ENCODE measurements at places on chromosomes 1 and 21.

DNA sequence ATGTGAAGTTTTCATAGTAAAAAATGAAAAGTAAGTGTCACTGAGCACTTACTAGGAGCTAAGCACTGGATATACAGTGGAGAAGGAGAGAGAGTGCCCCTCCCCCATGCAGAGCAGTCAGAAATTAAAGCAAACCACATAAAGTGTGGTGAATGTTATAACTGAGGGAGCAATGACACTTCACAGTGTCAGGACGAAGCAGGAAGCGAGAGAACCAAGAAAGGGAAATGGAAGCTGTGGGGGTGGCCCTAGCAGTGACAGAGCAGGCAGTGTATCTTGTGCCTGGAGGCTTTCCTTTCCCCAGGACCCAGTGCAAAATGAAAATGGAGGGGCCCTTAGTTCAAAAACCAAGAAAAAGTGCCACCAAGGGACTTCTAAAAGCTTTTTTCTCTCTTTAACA, 21.5 kb upstream of the RCAN3 start:
- H3K27ac ChIP-seq = peak overlapping the region; percentile 91
- peaks cover 50% of the 10 kb centered on the region for H3K36me3 ChIP-seq
- no peaks in the 10 kb centered on the region for H3K27me3 ChIP-seq
- DNase-seq = peak; percentile 62
- peaks cover 58% of the 10 kb centered on the region for H3K4me1 ChIP-seq

GRCh38 chr21:32360401-32360975, 32.3 kb downstream of the URB1 start:
- H3K4me3 ChIP-seq = no peak overlapping the region
- no peak overlapping the region for H3K27ac ChIP-seq
- no peaks in the 10 kb centered on the region for H3K4me1 ChIP-seq
- H3K36me3 ChIP-seq = peaks cover 40% of the 10 kb centered on the region
- no peak for DNase-seq
- H3K27me3 ChIP-seq = no peaks in the 10 kb centered on the region

GRCh38 chr1:214449371-214449770, 102.0 kb downstream of the PTPN14 start:
- no peak overlapping the region for H3K4me3 ChIP-seq
- no peaks in the 10 kb centered on the region for H3K36me3 ChIP-seq
- no peak overlapping the region for H3K27ac ChIP-seq
- peaks cover 6% of the 10 kb centered on the region for H3K27me3 ChIP-seq
- no peak for DNase-seq

DNA sequence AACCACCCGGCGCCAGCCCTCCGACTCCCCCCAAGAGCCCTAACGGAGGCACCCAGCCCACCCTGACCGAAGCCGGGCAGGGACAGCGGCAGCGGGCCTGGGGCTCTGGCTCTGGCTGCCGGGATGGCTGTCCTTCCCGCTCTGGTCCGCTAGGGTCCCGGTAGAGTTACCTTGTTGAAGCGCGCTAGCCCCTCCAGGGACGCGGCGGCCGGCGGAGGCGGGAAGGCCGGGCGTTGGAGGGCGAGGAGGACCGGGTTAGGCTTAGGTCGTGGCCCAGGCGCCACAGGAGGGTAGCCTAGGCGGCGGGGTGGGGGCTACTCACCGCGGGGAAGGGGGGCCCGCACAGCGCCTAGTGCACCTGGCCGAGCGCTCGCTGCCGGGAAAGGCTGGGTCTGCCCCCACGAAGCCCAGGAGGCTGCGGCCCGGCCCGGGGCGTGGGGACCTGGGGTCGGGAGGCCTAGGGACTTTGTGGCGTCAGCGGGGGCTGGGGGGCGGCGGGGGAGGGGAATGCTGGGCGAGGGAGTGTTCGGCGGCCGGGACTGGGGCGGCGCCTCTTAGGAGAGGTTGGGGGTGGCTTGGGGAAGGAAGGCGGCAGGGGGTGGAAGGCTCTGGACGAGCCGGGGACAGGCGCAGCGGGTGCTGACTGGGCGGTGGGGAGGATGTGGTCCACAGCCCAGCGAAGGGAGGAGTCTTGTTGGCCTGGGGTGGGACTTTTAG, at the start of gene TRIM17:
TSS of gene TRIM17 (minus strand) at position 645 of the 717 bp plus-strand sequence. CDS start 1,789 bp downstream, outside the sequence.
- H3K36me3 ChIP-seq = no peaks in the 10 kb centered on the region
- peak; percentile 57 for DNase-seq
- peaks cover 7% of the 10 kb centered on the region for H3K4me1 ChIP-seq
- H3K4me3 ChIP-seq = peak within 1 kb of the TSS; percentile 86
- H3K27me3 ChIP-seq = peaks cover 30% of the 10 kb centered on the region
- H3K27ac ChIP-seq = peak within 1 kb of the TSS; percentile 79

DNA sequence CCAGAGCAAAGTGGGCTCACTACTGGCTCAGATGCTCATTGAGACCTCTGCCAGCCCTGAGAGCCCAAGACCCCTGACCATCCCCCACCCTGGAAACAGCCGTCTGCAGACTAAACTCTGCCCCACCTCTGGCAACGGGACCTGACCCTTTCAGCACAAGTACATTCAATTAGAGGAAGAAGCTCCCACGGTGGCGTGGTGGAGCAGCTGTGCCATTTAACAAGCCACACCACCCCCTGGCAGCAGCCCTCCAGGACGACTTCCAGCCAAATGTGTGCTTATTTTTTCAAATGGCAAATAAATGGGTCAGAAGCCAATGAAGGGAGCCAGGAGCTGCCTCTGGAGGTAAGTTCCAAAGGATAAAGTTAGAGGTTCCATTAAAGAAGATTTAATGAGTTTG, 226.7 kb downstream of the NPHP4 start:
- no peaks in the 10 kb centered on the region for H3K36me3 ChIP-seq
- H3K4me1 ChIP-seq = no peaks in the 10 kb centered on the region
- peaks cover 33% of the 10 kb centered on the region for H3K27me3 ChIP-seq
- no peak overlapping the region for H3K27ac ChIP-seq
- no peak overlapping the region for H3K4me3 ChIP-seq
- DNase-seq = no peak

DNA sequence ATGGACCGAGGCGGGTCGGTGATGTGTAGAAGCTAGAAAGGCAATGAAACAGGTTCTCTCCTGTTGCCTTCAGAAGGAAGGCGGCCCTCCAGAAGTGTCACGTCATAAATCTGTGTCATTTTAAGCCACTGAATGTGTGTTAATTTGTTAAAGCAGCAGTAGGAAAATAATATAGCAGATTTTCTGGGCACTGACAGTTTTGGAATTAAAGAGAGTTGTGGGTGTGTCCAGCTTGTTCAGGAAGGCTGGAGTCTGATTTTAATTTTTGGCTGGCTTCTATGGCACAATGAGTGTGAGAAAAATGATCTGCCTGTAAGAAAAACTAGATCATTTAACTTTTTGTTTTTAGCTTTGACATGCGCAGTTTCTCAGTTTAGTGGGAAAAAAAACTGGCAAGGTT, 177.3 kb downstream of the EDEM3 start:
- no peaks in the 10 kb centered on the region for H3K36me3 ChIP-seq
- DNase-seq = no peak
- no peak overlapping the region for H3K4me3 ChIP-seq

DNA sequence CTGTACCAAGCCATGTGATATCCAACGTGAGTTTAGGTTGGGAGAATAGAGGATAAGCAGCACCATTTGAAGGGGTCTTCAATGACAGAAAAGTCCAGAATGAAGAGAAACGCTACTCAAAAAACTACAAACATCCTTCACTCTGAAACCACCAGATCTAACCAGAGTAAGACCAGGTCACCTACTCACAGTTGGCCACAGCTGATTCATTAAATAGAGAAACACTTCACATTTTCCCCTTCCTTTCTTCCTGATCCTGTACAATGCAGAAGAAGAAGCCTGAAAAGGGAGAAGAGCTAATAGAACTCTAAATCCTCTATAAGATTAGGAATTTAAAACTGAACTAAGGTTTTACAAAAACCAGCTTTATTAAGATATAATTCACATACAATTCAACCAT, 19.4 kb upstream of the SETDB1 start:
- DNase-seq = no peak
- H3K4me3 ChIP-seq = no peak overlapping the region
- peaks cover 21% of the 10 kb centered on the region for H3K4me1 ChIP-seq

GRCh38 chr1:198291036-198291435, 134.2 kb downstream of the NEK7 start:
- H3K4me3 ChIP-seq = no peak overlapping the region
- H3K36me3 ChIP-seq = no peaks in the 10 kb centered on the region
- H3K27me3 ChIP-seq = no peaks in the 10 kb centered on the region
- peaks cover 21% of the 10 kb centered on the region for H3K4me1 ChIP-seq
- no peak overlapping the region for H3K27ac ChIP-seq

GRCh38 chr1:25561421-25562100, 18.2 kb downstream of the LDLRAP1 start:
- peak overlapping the region; percentile 88 for H3K27ac ChIP-seq
- H3K27me3 ChIP-seq = no peaks in the 10 kb centered on the region
- H3K36me3 ChIP-seq = peaks cover 10% of the 10 kb centered on the region
- H3K4me1 ChIP-seq = peaks cover 90% of the 10 kb centered on the region

GRCh38 chr1:27971674-27972073, 11.9 kb downstream of the XKR8 start:
- no peaks in the 10 kb centered on the region for H3K27me3 ChIP-seq
- no peak for DNase-seq
- H3K27ac ChIP-seq = no peak overlapping the region

- H3K36me3 ChIP-seq = no peaks in the 10 kb centered on the region
- H3K4me1 ChIP-seq = no peaks in the 10 kb centered on the region
- H3K27me3 ChIP-seq = no peaks in the 10 kb centered on the region
- no peak overlapping the region for H3K4me3 ChIP-seq
- H3K27ac ChIP-seq = no peak overlapping the region
These were observed 54.0 kb upstream of the LRP8 start for GRCh38 chr1:53381790-53382401.

DNA sequence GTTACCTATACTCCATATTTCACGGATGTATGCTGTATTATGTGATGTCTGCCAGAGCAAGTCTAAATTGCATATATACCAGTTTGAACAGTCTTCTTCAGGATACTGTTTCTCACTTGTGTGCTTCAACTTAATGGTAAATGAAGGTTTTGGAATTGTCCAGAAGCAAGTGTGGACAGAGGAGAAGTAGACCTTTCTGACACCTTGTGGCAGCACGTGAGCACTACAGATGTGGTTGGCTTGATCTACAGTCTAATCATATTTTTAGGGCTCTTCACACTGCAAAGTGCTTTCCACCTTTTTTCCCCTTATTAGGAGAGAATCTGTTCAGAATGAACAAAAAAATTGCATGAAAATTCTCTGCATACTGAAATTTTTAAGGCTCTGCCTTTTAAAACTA, 10.9 kb downstream of the MORC3 start:
- peaks cover 37% of the 10 kb centered on the region for H3K4me1 ChIP-seq
- H3K4me3 ChIP-seq = no peak overlapping the region
- peak; percentile 28 for DNase-seq
- peak overlapping the region; percentile 3 for H3K27ac ChIP-seq
- H3K36me3 ChIP-seq = peaks cover 7% of the 10 kb centered on the region
- H3K27me3 ChIP-seq = no peaks in the 10 kb centered on the region

GRCh38 chr1:161439280-161440232, 65.7 kb upstream of the FCGR2A start:
- peaks cover 7% of the 10 kb centered on the region for H3K4me1 ChIP-seq
- H3K27ac ChIP-seq = peak overlapping the region; percentile 61
- DNase-seq = peak; percentile 48

- H3K36me3 ChIP-seq = no peaks in the 10 kb centered on the region
- no peak overlapping the region for H3K27ac ChIP-seq
- no peak overlapping the region for H3K4me3 ChIP-seq
- no peak for DNase-seq
- H3K4me1 ChIP-seq = no peaks in the 10 kb centered on the region
These were observed 164.7 kb upstream of the RGS18 start for GRCh38 chr1:191993549-191993948.

DNA sequence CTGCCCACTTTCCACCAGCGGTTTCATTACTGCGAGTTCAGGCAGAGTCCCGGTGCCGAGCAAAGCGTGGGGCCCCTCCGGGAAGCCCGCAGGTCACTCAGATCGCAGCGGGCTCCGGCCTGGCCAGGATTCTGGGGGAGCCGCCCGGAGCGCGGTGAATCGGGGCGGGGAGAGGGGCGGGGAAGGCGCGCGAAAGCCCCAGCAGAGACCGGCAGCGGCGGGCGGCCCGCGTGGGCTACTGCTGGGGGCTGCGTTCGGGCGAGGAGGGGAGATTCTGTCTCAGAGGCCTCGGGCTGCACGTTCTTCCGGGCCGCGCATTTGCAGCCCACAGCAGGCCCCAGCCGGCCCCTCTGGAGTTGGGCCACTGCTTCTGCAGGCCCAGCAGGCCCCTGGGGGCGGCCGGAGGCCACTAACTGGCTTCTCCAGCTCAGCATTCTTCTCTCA, 64.7 kb downstream of the SCCPDH start:
- H3K27ac ChIP-seq = no peak overlapping the region
- peaks cover 20% of the 10 kb centered on the region for H3K27me3 ChIP-seq
- H3K4me1 ChIP-seq = peaks cover 15% of the 10 kb centered on the region
- peak; percentile 15 for DNase-seq
- H3K36me3 ChIP-seq = no peaks in the 10 kb centered on the region
- peak overlapping the region; percentile 48 for H3K4me3 ChIP-seq

DNA sequence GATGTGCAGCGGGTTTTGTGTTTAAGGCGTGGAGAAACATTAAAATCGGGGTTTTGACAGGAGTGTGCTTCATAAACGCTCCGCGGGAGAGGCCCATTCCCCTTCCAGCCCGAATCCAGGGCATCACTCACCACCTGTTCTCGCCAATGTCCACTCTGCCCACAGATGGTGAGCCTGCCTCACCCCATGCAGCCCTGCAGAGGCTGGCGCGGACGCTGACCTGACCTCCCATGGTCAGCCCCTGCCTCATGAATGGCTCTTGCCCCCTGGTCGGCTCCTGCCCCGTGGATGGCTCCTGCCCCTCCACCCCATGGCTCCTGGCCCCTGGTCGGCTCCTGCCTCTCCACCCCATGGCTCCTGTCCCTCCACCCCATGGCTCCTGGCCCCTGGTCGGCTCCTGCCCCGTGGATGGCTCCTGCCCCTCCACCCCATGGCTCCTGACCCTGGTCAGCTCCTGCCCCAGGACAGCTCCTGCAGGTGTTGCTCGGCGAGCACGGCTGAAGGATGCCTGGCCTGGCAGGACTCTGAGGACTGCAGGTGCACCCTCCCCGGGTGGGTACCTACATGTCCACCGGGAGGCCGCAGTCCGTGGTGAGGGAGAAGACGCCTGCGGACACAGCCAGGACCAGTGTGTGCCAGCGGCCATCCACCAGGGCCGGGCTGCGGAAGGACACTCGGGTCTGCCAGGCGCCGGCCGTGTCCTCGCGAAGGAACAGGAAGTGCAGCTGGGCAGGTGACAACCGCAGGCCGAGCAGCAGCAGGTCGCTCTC, 6.7 kb downstream of the KRTAP10-1 start:
- DNase-seq = no peak
- no peaks in the 10 kb centered on the region for H3K36me3 ChIP-seq
- no peaks in the 10 kb centered on the region for H3K4me1 ChIP-seq
- H3K4me3 ChIP-seq = no peak overlapping the region
- no peaks in the 10 kb centered on the region for H3K27me3 ChIP-seq

Measured in activated naive CD8-positive, alpha-beta T cell treated with anti-CD3 and anti-CD28 coated beads for 36 hours (primary cell).